ENCODE measurements at places on chromosomes 16 and 17.
A peak's percentile ranks its signal among the peaks of the same experiment; 100 is the strongest.

- no peak for DNase-seq
These were observed 171.7 kb downstream of the VPS53 start for GRCh38 chr17:542943-543342.

GRCh38 chr17:17345686-17346427 is 42.7 kb downstream of the NT5M start:
- no peak for DNase-seq

- DNase-seq = no peak
These were observed 14.7 kb upstream of the C16orf82 start for GRCh38 chr16:27052007-27052406.

DNA sequence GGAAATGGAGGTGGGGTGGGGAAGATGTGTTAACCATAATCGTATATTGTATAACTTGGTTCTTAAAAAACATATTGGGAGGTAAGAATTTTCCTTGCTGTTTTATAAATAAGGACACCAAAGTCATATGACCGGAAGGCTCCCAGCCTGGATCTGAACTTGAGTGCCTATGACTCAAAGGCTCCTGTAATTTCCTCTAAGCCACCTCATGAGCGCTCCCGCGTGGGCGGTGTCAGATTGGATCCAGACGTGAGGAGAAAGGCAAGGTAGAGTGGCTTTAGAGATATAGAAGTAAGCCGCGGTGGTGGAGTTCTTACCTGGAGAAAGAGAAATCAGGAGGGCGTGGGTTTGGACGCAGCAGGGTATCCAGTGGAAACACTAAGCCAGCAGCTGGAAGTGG is 196.2 kb upstream of the NLRP1 start:
- DNase-seq = no peak

DNA sequence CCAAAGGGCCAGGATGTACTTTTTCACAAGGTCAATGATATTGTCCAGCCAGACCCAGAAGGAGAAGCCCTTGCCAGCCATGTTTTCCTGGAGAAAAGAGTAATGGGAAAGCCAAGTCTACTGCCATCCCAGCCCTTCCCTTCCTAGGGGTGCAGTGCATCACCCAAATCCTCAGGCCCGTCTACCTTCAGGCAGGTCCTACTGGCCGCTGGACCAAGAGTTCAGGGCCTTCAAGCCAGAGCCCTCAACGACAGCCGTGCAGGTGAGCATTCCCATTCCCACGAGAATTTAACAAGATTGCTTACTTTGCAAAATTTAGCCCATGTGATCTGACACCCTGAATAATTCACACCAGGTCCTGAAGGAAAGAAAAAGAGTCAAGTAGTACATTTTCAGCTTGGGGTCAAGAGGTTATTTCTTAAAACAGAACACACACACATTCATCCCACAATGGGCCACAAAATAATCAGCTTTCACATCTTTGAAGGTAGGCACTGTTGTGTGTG is 35.0 kb downstream of the STAT5A start:
- DNase-seq = no peak

GRCh38 chr16:869823-870641 is 69.5 kb upstream of the GNG13 start:
- DNase-seq = no peak

- no peak for DNase-seq
These were observed 684 bp downstream of the ZFP90 start for GRCh38 chr16:68539711-68540239.

DNA sequence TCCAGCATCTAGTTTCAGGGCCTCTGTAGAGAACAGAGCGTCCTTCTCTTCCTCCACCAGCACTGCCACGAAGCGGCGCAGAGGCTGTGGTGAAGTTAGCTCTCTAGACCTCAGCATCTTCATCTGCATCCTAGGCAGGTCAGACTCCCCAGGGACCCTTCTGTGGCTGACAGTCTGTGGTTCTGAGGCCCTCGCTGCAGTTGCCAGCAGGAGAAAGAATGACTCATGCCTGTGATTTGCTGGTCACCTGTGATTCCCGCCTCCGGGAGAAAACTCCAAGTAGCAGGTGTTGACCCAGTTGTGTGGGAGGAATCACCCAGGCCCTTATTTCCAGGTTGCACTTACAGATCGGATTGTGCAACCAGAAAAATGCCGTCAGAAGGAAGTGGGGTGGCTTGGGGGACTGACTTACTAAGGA is 117.3 kb upstream of the CACNG5 start:
- DNase-seq = no peak

DNA sequence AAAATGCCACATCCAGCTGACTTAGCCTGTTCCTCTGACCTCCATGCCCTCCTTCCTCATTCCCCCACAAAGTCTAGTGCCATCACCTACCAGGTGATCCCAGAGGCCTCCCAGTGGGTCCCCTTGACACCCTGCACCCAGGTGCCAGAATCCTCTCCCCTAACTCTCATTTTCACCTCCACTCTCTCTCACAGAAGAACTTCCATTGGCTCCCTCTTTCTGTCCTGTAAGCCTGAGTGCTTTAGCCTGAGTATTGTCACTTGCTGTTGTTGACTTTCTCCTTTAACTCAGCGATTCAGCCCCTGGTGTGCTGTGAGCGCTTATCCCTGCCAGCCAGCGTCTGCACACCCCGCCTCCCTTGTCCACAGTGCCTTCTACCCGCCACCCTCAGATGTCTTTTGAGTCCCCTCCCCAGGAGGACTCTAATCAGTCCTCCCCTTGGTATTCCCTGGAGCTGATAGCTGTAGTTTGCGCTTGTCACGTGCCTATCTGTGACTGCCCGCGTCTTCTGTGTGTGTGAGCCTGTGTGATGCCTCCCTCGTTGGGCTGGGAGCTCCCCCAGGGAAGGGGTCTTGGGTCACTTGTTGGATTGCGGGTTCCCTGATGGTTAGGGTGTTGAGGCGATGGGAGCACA is 31.9 kb downstream of the ARHGAP23 start:
- no peak for DNase-seq

DNA sequence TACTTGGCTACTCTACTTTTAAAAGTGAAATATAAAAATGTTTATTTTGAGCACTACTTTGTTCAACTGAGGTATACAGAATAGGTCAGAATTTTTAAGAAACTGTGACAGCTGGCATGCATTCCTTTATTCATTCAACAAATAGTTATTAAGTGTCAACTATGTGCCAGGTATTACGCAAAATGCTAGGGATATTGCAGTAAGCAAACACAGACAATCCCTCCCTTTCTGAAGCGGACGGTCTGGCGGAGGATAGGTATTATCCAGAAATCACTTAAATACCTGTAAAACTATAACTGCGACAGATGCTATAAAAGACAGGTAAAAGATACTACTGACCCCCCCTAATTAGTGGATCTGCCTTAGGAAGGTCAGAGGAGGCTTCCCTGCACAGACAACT is 26.1 kb downstream of the METTL16 start:
- DNase-seq = no peak

- DNase-seq = no peak
These were observed 45.5 kb upstream of the CDC42EP4 start for GRCh38 chr17:73357318-73357717.

DNA sequence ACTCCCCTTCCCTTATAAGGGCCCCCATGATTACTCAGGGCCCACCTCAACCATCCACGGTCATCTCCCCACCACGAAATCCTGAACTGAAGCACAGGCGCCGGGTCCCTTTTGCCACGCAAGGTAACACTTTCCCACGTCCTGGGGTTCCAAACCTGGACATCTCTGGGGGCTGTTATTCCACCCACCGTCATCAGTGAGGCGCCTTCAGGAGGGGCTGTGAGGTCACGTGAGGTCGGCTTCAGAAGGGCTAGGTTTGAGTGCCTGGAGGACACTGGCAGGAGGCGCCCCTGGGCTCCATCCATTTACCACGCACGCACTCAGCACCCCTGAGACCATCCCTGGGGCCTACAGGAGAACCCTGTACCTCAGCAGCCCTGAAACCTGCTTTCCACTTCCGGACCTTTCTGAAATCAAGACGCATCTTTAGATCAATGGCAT is 4.1 kb downstream of the CD2BP2 start:
- no peak for DNase-seq

DNA sequence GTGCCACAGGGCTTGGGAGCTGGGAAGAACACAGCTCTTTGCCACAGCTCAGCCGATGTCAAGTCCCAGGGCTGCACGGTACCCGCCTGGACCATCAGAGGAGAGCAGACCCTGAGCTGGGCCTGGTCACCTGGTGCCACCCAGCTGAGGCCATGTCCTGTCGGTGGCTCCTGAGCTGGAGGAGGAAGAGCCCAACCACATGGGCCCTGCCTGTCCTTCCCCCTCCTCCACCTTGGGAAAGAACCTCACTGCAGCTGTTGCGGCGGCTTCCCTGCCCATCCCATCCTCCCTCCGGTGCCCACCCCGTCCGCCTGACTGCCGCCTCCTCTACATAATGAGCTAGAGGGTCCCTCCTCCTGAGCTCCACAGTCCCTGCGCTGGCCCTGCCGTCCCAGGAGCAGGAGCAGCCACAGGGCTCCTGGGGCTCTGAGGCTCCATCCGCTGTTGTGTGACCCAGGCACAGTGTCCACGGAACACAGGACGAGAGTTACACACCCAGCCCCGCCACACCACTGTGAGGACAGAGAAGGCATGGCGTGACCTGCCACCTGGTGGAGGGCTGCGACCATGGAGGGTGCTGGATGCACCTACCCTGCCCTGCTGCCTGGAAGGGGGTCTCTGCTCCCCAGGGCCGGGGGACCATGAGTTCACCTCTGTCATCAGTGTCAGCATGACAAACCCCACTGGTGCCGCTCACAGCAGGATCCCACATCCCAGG is 21.4 kb upstream of the CHMP6 start:
- DNase-seq = no peak

DNA sequence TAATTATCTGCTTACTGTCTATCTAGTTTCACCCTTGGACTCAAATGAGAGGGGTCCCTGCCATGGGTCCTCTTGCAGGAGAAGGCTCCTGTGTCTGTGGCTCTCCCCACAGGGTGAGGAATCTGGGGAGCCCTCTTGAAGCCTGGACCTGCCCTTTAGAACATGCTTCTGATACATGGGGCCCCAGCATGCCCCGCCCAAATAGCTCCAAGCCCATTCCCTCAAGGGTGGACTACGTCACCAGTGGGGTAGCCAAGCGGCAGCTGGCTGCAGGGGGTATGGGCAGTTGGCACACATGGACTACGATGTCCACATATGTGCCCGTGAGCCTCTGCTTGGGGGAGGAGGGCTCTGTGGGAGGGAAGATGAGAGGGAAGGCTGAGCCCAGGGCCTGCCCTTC is 39.3 kb downstream of the ARHGAP27 start:
- no peak for DNase-seq

DNA sequence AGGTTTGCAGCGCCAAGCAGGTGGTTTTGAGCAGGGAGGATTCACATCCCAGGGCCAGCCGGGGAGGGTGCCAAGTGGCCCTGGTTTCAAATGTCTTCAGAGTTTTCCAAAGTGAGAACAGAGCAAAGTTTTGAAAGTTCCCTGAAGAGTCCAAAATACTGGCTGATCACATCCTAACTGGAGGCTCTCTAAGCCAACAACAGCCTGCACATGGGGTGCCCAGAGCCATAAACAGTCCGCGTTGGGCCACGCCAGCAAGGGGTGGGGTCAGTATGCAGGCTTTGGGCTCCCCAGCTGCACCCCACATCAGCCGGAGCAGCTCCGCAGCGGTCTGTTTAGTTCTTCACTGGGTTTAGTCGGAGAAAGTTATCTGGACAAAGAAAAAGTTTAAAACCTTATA is 150.9 kb downstream of the C16orf95 start:
- no peak for DNase-seq

DNA sequence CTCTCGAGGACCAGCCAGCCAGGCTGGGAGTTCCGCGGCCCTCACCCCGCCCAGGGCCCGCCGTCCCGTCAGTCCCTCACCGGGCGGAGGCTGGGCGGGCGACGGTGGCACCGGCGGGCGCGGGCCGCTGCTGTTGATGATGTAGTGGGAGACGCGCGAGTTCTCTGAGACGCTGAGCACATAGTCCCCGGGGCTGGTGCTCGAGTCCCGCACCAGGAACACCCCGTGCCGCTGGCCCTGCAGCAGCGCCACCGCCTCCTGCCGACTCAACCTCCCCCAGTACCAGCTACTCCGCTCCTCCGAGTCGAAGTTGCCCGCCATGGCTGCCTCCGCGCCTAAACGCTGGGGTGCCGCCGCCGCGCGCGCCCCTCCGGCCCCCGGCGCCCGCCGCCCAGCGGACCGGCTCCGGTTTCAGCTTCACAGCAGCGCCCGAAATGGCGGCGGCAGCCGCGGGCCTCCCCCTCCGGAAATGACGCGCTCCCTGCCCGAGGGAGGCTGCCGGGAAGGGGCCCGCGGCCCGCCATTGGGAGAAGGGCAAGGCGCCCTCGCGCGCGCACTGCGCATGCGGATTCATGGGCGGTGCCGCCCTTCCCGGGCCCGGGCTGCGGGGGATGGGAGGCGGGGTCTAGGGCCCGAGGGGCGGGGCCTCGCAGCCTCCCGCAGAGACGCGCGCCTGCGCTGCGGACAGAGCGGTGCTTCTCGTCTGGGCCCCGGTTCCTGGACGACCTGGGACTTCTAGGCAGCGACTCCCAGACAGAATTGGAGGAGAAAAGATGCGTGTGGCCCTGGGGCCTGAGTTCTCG is at the start of gene CRK:
TSS of gene CRK (minus strand) at position 436 of the 803 bp plus-strand sequence. CDS start at position 321, 115 bp downstream.
- DNase-seq = peak; percentile 98

GRCh38 chr17:29682054-29682453 is 59.3 kb upstream of the CORO6 start:
- no peak for DNase-seq

DNA sequence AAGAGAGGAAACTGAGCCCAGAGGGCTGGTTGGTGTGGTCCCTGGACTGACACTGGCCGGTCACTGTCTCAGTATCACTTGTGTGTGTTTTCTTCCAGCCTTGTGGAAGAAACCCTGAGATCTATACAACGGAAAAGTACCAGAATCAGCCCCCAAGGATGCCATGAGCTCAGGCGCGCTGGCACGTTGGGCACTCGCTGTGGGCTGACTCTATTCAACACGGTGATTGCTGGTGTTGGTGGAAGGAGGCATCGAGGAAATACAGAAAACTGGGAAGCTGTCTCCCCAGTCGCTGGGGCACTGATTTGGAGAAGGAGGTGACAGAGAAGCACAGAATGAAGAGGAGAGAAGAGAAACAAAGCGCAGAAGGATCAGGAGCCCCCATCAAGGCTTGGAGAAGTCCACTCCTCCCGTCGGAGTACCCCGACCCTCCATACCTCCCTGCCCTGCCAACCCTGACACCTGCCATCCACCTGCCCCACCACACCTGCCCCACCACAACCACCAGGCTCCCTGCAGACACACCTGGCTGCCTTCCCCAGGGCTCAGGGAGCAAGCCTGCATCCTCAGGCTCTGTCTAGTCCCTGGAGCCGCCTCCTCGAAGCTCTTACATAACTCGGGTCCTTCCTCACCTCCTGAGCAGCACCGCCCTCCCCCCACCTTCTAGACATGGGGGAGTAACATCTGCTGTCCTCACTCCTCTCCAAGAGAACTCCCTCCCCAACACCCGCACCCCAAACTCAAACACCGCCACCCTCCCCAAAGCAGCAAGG is 66.5 kb downstream of the RBFOX3 start:
- no peak for DNase-seq

DNA sequence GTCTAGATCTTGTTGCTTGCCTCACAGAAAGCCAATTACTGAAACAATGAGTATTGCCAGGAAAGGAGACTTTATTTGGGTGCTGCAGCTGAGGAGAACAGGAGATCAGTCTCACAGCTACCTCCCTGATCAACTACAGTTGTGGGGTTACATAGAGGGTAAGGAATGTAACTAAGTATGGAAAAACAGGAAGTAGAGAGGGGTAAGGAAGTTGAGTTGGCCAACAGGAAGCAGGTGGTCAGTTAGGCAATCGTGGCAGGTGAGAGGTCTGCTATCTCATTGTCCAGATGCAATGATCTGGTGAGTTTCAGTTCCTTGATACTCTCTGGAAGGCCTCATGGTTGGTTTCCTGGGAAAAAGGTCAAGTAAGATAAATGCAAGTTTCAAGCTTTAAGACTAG is 333.1 kb upstream of the GOT2 start:
- DNase-seq = no peak

All from stimulated activated CD4-positive, alpha-beta T cell treated with anti-CD3 and anti-CD28 coated beads, Interleukin-4, amount 100 ng/mL, for 48 hours (primary cell).